CD4-positive, alpha-beta T cell treated with Interleukin-6 for 4 hours (primary cell): ENCODE measurements at places on chromosomes 3 and 15.
A peak's percentile ranks its signal among the peaks of the same experiment; 100 is the strongest.

- peak; percentile 49 for DNase-seq
These were observed at the start of gene FBLN2 for GRCh38 chr3:13548696-13549622. Gene FBLN2 (plus strand): TSS chr3:13549125. CDS start chr3:13570356, 21,231 bp downstream.

GRCh38 chr15:56931639-56932508 is 13.4 kb downstream of the TCF12 start:
- DNase-seq = no peak

- DNase-seq = no peak
These were observed 933.7 kb downstream of the NTRK3 start for GRCh38 chr15:87322870-87323269.

- no peak for DNase-seq
These were observed 227.6 kb downstream of the KLF13 start for GRCh38 chr15:31554261-31554660.

DNA sequence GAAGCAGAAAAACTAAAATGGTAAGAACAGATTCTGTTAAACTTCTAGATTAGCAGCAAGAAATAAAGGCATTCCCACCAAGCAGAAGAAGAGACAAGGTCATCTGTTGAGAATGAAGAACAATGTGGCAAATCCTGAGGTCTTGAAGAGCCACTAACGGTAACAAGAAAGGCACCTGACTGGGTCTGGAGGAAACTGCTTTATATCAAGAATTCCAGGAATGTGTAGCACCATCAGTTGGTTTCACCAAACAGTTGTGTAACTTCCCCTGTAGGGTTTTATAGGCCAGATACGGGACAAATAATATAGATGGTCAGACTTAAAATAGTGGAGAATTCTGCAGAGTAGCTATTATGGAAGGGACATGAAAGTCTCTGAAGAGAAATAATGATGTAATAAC is 57.3 kb downstream of the ACAP2 start:
- DNase-seq = no peak

DNA sequence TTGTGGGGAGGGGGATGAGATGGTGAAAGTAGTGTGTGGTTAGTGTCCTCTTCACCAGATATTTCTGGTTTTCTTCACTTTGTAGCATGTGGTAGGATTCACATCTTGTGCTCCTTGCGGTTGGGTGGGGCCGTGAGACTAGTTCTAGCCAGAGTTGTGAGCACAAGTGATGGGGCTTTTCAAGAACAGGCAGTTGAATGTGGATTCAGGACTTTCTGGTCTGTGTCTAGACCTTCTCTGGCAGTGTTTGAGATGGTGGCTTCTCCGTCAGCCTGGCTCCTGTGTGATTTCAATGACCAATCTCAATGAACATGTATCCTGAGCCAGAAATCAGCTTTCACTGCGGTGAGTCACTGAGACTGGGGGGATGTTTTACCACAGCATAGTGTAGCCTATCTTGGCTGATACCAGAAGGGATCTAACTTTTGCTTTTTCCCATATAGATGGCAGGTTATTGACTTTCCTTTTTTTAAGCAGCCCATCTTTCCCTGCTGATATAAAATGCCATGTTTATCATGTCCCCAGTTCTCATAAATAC is 82.6 kb downstream of the RPLP1 start:
- DNase-seq = no peak

- no peak for DNase-seq
These were observed 428.1 kb upstream of the NAALADL2 start for GRCh38 chr3:174430986-174431385.

GRCh38 chr15:63384906-63385305 is 3.3 kb upstream of the CA12 start:
- DNase-seq = no peak

- DNase-seq = no peak
These were observed 38.6 kb downstream of the CRYBG3 start for GRCh38 chr3:97860364-97860763.

- DNase-seq = no peak
These were observed 27.9 kb downstream of the EHD4 start for GRCh38 chr15:41944313-41944940.

- peak; percentile 62 for DNase-seq
These were observed 42.1 kb upstream of the TASOR start for GRCh38 chr3:56725175-56725574.

DNA sequence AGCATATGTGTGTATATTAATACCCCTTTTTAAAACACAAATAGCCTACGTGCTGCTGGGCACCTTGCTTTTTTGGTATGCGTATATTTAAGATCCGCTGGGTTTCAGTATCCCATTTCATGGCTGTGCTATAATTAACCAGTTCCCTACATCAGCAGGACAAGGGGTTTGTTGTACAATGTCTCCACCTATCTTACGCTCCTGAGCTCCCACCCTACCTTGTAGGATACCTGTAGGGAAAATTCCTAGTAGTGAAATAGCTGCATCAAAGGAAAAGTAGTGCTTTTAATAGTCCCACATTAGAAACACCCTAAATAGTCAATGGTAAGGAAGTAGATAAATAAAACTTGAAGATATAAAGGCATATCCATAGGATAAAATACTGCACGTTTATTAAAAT is 1.4 kb downstream of the MAP6D1 start:
- no peak for DNase-seq

- no peak for DNase-seq
These were observed 5.1 kb upstream of the MTMR14 start for GRCh38 chr3:9644245-9644644.

DNA sequence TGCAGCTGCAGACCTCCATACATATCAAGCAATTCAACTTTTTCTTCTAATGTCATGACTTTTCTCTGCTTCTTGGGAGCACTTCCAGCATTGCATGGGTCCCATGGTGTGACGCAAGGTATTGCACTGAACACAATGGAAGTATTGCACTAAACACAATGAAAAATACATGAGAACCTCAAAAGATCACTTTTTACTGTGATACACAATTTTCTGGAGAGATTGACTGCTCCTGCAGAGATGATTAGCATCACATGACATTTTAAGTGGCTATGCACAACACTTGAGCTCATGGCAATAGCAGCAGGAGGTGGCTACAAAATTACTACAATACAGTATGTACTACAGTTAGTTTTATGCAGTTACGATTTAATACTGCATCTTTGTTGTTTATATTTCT is 113.5 kb upstream of the BHLHE40 start:
- DNase-seq = no peak

- DNase-seq = no peak
These were observed 84.2 kb downstream of the LRRC28 start for GRCh38 chr15:99335508-99335907.

- DNase-seq = no peak
These were observed 84.6 kb upstream of the COL6A5 start for GRCh38 chr3:130260918-130261317.

GRCh38 chr15:60773255-60773654 is 294.3 kb upstream of the ICE2 start:
- DNase-seq = no peak

DNA sequence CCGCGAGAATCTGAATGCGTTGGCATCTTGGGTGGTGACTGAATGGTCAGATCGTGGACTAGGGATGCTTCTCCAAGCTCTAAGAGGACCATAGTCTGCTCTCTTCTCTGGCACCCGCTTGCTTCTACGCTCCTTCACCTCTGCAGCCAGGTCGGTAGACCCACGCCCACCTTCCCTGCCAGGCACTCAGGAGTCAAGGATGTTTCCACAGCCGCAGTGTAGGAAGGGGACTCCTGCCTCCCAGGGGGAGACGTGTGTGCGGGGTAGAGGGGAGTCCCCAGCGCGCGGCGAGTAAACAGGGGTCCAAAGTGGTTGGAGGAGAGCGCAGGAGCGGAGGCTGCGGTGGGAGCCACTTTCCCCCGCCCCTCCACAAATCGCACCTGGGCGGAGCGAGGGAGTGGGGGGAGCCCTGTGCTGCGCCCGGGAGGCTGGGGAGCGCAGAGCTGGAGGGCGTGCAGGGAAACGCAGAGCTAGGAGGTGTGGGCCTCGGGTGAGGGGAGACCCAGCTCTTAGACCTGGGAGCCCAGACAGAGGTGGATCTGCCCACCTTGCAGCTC is 1.7 kb downstream of the LRRC3B start:
- DNase-seq = no peak

GRCh38 chr3:21417991-21418390 is 333.0 kb downstream of the ZNF385D start:
- DNase-seq = no peak

- no peak for DNase-seq
These were observed 72.8 kb downstream of the SMAD3 start for GRCh38 chr15:67137951-67138848.

DNA sequence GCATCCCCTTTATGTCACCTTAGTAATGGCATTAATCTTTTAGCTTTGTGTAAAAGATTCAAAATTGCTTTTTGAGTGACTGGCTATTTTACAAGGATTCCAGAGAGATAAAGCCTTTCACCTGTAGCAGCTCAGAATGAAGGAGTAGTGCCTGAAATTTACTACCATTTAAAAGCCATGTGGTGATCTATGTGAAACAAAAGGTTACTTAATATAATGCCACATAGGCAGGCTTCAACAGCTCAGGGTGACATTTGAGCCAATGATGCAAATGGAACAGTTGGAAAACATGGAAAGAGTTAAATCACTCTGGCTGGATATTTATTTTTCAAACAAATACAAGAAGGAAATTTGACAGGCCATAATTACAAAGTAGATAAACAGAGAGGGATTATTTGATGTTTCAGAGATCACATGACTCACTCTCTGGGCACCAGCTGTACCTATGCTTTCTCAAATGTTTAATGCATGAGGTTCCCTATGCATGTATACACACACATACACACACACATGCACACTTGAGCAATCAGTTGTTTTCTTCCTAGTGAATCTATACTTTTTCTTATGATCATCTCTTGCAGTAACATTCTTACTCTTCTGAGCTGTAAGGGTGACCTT is 171.5 kb downstream of the ZMAT3 start:
- DNase-seq = no peak

- DNase-seq = no peak
These were observed 87.7 kb downstream of the ATP10A start for GRCh38 chr15:25775317-25775912.

GRCh38 chr3:115448851-115449250 is 174.5 kb upstream of the GAP43 start:
- no peak for DNase-seq

DNA sequence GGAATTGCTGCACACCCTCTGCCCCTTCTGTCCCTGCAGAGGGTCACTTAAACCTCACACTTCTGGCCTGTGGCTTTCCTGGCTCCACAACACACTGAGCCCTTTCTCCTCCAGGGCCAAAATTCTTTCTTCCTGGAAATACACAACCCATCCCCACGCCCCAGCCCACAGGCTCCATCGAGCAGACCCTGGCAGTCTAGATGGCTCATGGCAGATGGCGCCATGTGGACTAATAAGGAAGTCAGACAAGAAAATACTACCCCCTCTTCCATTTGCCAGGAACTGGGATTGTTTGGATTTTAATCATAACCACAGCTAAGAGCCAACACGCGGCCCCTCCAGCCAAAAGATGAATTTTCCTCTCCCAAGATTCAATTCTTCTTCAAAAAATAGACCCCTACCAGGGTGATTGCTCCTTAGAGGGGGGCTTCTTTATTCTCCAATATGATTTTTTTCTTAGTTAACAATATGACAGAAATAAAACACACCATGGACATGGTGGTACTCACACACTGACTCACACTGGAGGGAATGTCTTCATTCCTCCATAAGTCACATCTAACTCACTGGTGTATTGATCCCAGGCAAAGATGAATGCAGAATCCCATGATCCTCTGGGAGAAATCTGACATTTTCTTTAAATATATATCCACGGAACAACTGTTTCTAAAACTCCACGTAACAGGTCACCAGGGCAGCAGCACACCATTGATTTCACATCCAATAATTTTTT is 111.5 kb downstream of the NTRK3 start:
- no peak for DNase-seq

GRCh38 chr3:152607179-152607578 is 227.8 kb upstream of the P2RY1 start:
- no peak for DNase-seq

GRCh38 chr3:52014613-52015012 is 18.9 kb upstream of the RPL29 start:
- DNase-seq = no peak

DNA sequence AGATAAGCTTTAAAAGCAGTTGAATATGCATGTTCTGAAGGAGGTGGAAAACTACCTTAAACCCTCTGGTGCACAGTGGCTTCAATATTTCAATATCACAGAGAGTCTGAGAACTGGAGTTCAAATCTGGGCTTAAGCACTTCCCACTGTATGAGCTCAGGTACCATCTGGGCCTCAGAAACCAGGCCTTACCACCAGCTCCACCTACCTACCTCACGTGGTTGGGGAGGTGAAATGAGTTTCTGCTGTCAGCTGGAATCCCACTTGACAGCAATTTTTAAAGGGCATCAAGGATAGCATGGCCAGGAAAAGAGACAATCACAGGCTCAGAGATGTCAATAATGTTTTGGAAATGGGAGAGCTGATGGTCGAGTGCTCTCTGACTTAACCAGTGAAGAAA is 5.0 kb downstream of the CHCHD4 start:
- no peak for DNase-seq

- DNase-seq = no peak
These were observed 21.7 kb downstream of the SSR3 start for GRCh38 chr3:156533205-156533604.

DNA sequence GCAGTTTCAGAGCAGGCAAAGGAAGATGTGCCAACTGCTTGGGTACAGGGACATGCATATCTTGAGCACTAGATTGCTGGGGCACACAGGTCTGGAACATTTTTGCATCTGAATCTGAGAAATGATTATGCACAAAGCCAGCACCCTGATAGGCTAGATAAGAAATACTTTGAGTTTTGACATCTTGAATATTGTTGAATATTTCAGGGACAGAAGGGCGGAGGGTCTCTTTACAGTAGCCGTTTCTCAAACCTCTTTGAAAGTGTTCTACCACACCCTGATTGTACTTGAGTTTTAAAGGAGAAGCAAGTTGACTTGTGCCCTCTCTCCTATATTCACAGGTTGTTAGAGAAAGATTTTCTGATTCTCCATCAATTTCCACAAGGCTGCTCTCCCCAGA is 188.1 kb upstream of the STRIT1 start:
- DNase-seq = no peak

DNA sequence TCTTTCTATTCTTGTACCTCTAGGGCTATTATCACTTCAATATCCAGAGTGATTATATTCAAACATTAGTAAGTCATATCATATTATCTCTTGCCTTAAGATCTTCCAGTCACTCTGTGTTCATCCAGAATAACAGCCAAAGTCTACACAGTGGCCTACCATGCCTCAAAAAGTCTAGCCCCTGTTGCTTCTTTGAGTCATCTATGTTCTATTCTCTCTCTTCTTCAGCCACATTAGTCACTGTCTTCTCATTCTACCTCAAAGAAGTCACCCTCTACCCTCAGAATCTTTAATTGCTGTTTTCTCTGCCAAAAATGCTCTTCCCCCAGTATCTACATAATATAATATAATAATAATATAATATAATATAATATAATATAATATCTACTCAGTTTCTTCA is 356.0 kb downstream of the NLGN1 start:
- no peak for DNase-seq

DNA sequence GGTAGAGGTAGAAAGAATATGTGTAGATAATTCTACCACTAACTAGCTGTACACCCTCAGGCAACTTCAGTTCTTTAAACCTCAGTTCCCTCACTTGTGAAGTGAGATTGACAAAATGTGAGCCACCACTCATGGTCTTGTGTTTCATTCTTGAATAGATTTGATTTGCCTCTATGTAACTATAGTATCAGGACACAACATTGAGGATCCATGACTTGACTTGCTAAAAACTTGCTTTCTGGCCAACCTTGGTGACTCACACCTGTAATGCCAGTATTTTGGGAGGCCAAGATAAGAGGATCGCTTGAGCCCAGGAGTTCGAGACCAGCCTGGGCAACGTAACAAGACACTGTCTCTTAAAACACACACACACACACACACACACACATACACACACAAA is 115.8 kb upstream of the FLNB start:
- no peak for DNase-seq

- DNase-seq = no peak
These were observed 140.7 kb downstream of the GADL1 start for GRCh38 chr3:30753766-30754165.
